SJSA1 (cell line): ENCODE measurements at places on chromosomes 6 and 20. TPM values are rescaled to one million over a fixed set of nuclear protein-coding genes. Genes with fewer than 3 reads are reported as not detected.

DNA sequence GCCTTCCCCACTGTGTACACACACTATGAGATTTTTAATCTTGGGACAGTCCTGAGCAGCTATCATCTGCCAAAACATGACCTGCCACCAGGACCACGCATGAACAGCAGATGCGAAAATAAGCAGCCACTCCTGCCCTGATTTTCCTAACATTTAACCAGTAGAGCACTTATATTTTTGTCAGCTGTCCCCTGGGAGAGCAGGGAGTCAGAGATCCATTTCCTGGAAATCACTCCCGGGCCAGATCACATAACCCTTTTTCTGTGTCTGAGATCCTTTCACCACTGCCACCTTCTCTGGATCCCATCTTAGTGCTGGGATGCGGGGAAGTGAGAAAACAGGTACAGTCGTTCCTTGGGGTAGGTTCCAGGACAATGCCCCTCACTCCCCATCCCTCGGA is 5.7 kb downstream of the SDCBP2 start:
- peak overlapping the region; percentile 99 for H3K27ac ChIP-seq
- no peak overlapping the region for H3K4me3 ChIP-seq
- H3K36me3 ChIP-seq = peaks cover 7% of the 10 kb centered on the region
- no peaks in the 10 kb centered on the region for H3K27me3 ChIP-seq

GRCh38 chr6:150069706-150070105 is 785 bp upstream of the ULBP3 start:
- H3K27ac ChIP-seq = no peak overlapping the region
- H3K4me3 ChIP-seq = no peak overlapping the region
- peaks cover 7% of the 10 kb centered on the region for H3K36me3 ChIP-seq
- peaks cover 12% of the 10 kb centered on the region for H3K4me1 ChIP-seq

DNA sequence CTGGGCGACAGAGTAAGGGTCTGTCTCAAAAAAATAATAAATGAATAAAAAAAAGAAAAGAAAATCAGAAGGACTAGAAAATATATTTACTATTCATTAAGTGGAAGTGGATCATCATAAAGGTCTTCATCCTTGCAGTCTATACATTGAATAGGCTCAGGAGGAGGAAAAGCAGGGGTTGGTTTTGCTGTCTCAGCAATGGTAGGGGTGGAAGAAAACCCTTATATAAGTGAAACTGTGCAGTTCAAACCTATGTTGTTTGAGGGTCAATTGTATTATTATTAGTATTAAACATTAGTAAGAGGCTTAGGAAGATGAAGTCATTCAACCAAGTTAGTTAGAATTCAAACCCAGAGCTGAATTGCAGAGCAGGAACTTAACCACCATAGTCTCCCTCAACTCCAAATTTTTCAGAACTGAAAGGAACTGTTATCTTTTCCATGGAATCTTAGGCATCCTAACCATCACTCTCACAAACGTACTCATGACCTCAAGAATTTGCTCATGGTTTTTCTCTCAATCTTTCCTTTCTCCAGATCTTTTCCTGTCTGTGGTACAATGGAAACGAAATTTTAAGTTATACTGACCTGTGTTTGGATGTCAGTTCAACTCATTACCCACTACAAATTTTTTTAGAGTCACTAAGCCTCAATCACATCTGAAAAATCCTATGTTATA is 7.7 kb upstream of the SMIM13 start:
- H3K27ac ChIP-seq = peak overlapping the region; percentile 45
- no peak overlapping the region for H3K4me3 ChIP-seq
- peaks cover 17% of the 10 kb centered on the region for H3K4me1 ChIP-seq
- no peaks in the 10 kb centered on the region for H3K36me3 ChIP-seq
- DNase-seq = peak; percentile 60

DNA sequence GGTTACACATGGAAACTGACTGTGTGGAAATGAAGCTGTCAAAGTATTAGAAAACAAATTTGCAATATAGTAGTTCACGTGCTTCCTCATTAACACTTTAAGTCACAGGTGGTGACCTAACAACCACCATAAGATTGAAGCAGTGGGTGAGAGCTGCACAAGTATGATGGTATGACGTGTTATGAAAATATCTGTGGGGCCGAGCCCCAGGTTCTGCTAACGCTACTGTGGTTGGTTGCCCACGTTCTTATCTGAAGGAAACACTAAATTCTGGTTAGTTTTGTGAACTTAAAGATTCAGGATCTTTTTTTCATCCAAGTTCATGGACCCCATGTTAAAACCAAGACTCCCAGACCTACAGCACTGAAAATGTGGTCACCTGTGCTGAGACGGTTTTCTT is 243.0 kb upstream of the RIN2 start:
- no peaks in the 10 kb centered on the region for H3K4me1 ChIP-seq
- no peak for DNase-seq
- no peaks in the 10 kb centered on the region for H3K36me3 ChIP-seq
- H3K27me3 ChIP-seq = no peaks in the 10 kb centered on the region
- H3K4me3 ChIP-seq = no peak overlapping the region
- H3K27ac ChIP-seq = no peak overlapping the region

DNA sequence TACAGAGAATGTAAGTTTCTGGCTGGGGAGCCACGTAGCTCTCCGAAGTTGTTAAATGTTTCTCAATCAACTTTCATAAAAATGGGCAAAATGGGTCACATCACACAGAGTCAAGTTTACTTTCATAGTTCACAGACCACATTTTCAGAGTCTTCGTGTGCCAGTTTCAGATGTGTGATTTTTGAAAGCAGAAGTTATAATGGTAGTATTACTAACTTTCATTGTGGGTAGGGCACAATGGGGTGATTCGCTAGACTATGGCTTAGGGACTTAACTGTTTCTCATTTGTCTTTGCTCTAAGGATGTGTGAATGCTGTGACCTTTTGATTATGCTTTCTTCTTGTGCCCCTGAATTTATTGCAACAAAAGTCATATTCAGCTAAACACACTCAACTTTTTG is 109.0 kb upstream of the SUPT3H start:
- no peak overlapping the region for H3K27ac ChIP-seq
- H3K27me3 ChIP-seq = no peaks in the 10 kb centered on the region
- DNase-seq = no peak
- peaks cover 25% of the 10 kb centered on the region for H3K36me3 ChIP-seq
- H3K4me1 ChIP-seq = peaks cover 80% of the 10 kb centered on the region

GRCh38 chr6:99559057-99559456 is 9.4 kb downstream of the CCNC start:
- H3K36me3 ChIP-seq = peaks cover 58% of the 10 kb centered on the region
- DNase-seq = no peak
- no peaks in the 10 kb centered on the region for H3K27me3 ChIP-seq

DNA sequence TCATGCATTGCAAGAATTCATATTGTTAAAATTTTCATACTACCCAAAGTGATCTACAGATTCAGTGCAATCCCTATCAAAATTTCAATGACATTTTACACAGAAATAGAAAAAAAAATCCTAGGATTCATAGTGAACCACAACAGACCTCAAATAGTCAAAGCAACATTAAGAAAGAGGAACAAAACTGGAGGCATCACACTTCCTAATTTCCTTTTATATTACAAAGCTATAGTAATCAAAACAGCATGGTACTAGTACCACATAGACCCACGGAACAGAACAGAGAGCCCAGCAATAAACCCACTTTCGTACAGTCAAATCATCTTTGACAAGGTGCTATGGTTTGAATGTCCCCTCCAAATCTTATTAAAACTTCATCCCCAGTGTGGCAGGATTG is 39.7 kb downstream of the NTSR1 start:
- H3K4me3 ChIP-seq = no peak overlapping the region
- peaks cover 56% of the 10 kb centered on the region for H3K27me3 ChIP-seq
- DNase-seq = no peak

- H3K27ac ChIP-seq = peak overlapping the region; percentile 64
- peaks cover 43% of the 10 kb centered on the region for H3K4me1 ChIP-seq
- H3K4me3 ChIP-seq = peak overlapping the region; percentile 91
- DNase-seq = peak; percentile 57
- no peaks in the 10 kb centered on the region for H3K27me3 ChIP-seq
Observed at GRCh38 chr6:114342086-114342825, 567 bp downstream of the HS3ST5 start.

GRCh38 chr6:37177935-37178517 is 8.1 kb downstream of the PIM1 start:
- no peak overlapping the region for H3K27ac ChIP-seq
- no peak overlapping the region for H3K4me3 ChIP-seq
- H3K36me3 ChIP-seq = peaks cover 37% of the 10 kb centered on the region
- H3K4me1 ChIP-seq = no peaks in the 10 kb centered on the region; the same call in 1 of the 2 replicates

Gene CD40
- total RNA-seq = 0.05 TPM in 1 of 2 replicates, not detected in the other

- H3K27me3 ChIP-seq = no peaks in the 10 kb centered on the region
- no peak for DNase-seq
- no peak overlapping the region for H3K4me3 ChIP-seq
- H3K36me3 ChIP-seq = peaks cover 46% of the 10 kb centered on the region
- peak overlapping the region; percentile 60 for H3K27ac ChIP-seq
- peaks cover 46% of the 10 kb centered on the region for H3K4me1 ChIP-seq
Observed at GRCh38 chr20:38135651-38136420, 29.2 kb downstream of the TGM2 start.

DNA sequence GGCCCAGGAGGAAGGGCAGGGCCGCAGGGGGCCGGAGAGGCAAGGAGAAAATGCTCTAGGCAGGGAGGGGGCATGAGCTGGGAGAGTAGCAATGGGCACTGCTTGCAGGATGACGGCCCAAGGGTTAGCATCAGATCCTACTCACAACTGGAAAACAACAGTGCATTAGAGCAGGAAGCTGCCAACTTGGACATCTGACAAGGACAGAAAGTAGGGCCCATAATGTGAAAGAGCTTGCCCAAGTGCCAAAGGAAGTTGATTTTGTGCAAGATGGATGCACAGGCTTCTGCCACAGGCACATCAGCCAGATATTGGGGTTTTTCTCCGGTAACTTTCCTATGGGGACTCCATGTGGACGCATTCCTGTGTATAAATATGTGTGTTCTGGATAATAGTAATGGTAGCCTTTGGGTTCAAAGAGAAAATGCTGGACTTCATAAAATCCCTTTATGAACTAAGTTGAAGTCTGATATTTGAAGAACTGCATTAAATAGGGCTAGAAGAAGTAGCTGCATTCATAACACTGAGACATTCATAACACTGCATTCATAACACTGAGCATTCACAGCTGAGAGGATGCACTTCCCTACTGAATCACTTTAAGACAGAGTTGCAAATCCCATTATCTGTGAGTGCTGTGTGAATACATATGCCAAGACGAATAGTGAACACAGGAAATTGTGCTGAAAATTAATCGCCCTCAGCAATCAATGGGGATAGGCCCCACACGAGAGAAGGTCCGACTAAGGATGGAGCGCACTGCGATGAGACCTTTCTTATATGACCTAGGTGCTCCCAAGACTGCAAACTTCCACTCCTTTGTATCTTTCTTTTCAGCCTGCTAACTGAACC is 235.6 kb upstream of the PRDM1 start:
- DNase-seq = no peak
- H3K4me3 ChIP-seq = no peak overlapping the region
- H3K36me3 ChIP-seq = no peaks in the 10 kb centered on the region
- H3K27ac ChIP-seq = no peak overlapping the region
- H3K27me3 ChIP-seq = no peaks in the 10 kb centered on the region

- H3K36me3 ChIP-seq = no peaks in the 10 kb centered on the region
- peaks cover 16% of the 10 kb centered on the region for H3K4me1 ChIP-seq
- DNase-seq = no peak
- no peaks in the 10 kb centered on the region for H3K27me3 ChIP-seq
Observed at GRCh38 chr6:3331971-3332370, 73.2 kb downstream of the PSMG4 start.

Gene CASS4
- not detected in 2 replicates for total RNA-seq

DNA sequence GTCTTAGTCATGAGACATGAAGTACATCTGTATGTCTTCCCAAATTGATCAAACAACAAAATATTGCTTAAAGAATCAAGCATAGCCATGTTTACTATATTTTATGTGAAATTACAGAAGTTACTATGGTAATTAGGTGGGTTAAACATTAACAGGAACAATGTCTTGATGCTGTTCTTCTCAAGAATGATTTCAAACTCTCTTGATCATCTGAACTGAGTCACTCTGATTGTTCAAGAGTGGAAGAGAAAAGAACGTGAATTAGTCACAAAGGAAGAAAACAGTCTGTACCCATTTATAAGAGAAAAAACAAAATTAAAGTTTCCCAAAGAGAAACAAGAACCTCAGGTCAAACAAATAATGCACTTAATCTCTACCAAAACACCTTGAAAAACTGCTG is 62.2 kb upstream of the NUP153 start:
- H3K4me1 ChIP-seq = no peaks in the 10 kb centered on the region
- no peak overlapping the region for H3K27ac ChIP-seq
- no peaks in the 10 kb centered on the region for H3K27me3 ChIP-seq
- no peak overlapping the region for H3K4me3 ChIP-seq
- no peak for DNase-seq
- peaks cover 70% of the 10 kb centered on the region for H3K36me3 ChIP-seq

- no peak for DNase-seq
- H3K36me3 ChIP-seq = no peaks in the 10 kb centered on the region
- no peak overlapping the region for H3K27ac ChIP-seq
- H3K4me1 ChIP-seq = no peaks in the 10 kb centered on the region
- H3K4me3 ChIP-seq = no peak overlapping the region
Observed at GRCh38 chr6:130163266-130163665, 59.5 kb downstream of the SAMD3 start.

DNA sequence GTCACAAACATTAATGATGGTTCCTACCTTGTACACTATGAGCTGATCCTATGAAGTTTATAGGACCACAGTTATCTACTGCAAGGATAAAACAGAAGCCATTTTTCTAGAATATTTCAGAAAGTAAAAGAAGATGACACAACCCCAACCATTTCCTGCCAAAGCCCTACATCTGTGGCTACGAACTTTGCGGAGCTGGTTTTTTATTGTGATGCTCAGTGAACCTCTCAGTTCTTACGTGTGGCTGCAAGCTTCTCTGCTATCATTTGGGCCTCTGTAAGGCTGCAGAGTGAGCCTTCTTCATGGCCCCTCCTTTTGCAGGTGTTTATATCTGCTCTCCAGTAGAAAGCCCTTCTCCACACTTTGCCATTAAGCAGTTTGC is 17.8 kb upstream of the TAGAP start:
- DNase-seq = no peak
- no peaks in the 10 kb centered on the region for H3K4me1 ChIP-seq
- H3K4me3 ChIP-seq = no peak overlapping the region
- no peak overlapping the region for H3K27ac ChIP-seq
- H3K27me3 ChIP-seq = no peaks in the 10 kb centered on the region; the same call in 1 of the 2 replicates
- no peaks in the 10 kb centered on the region for H3K36me3 ChIP-seq

GRCh38 chr20:49696594-49696993 is 17.1 kb downstream of the B4GALT5 start:
- H3K36me3 ChIP-seq = no peaks in the 10 kb centered on the region
- H3K4me1 ChIP-seq = peaks cover 39% of the 10 kb centered on the region
- no peak for DNase-seq
- H3K27me3 ChIP-seq = no peaks in the 10 kb centered on the region
- H3K4me3 ChIP-seq = no peak overlapping the region

- DNase-seq = no peak
- H3K36me3 ChIP-seq = no peaks in the 10 kb centered on the region
- H3K4me1 ChIP-seq = no peaks in the 10 kb centered on the region
- H3K27me3 ChIP-seq = no peaks in the 10 kb centered on the region
Observed at GRCh38 chr6:159959165-159959975, 9.5 kb upstream of the IGF2R start.

GRCh38 chr6:167162591-167162990 is 4.8 kb upstream of the GPR31 start:
- no peaks in the 10 kb centered on the region; the same call in 1 of the 2 replicates for H3K27me3 ChIP-seq
- H3K36me3 ChIP-seq = no peaks in the 10 kb centered on the region
- H3K4me1 ChIP-seq = no peaks in the 10 kb centered on the region
- DNase-seq = no peak
- no peak overlapping the region for H3K27ac ChIP-seq

- peak; percentile 24 for DNase-seq
- peak overlapping the region; percentile 29 for H3K4me3 ChIP-seq
- H3K4me1 ChIP-seq = peaks cover 18% of the 10 kb centered on the region
- H3K27me3 ChIP-seq = peaks cover 88% of the 10 kb centered on the region
- no peaks in the 10 kb centered on the region for H3K36me3 ChIP-seq
Observed at GRCh38 chr6:7542065-7542873, 798 bp downstream of the DSP start.
